Activated CD8-positive, alpha-beta memory T cell treated with anti-CD3 and anti-CD28 coated beads for 1 hour (primary cell): ENCODE measurements at places on chromosomes 12 and 14.

DNA sequence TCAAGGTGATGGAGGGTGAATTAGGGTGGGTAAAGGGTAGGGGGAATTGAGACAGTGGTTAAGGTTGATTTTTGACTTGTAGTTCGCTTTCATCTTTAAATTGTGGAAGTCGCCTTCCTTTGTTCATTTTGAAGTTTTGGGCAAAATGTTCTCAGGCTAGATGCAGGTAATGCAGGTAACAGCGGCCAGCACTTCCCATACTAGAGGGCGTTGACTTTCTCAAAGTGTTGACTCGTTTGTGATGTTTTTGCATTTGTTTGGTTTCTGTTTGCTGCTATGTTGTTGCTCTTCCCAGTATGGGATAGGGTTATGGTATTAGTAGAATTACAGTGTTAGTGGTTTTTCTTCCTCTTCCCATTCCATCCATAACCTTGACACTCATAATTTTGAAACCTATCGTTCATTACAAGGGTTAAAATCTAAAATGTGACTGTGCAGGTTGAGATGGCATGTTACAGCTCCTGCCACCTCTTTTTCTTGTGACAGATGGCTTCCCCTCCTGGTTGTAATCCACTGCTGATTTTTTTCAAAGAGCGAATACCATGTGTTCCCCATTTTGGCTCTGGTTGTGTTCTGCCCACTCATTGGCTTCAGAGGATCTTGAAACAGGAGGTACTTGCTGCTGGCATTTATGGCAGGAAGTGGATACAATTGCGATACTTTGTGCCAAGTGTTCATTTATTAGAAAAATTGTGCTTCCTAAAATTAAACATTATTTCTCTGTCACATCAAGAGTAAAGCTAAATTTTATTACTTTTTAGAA is 57.1 kb downstream of the ERC1 start:
- no peak for DNase-seq

- DNase-seq, result no peak
Measured at GRCh38 chr12:12700254-12700653, 4.3 kb upstream of the GPR19 start.

GRCh38 chr12:89653-90052 is 23.1 kb downstream of the IQSEC3 start:
- DNase-seq, result no peak

GRCh38 chr12:118055144-118055557 is 5.8 kb downstream of the WSB2 start:
- DNase-seq, result no peak

- DNase-seq, result no peak
Measured at GRCh38 chr14:77208291-77208978, 26.8 kb downstream of the TMEM63C start.
